Stimulated activated CD8-positive, alpha-beta memory T cell treated with anti-CD3 and anti-CD28 coated beads, Interleukin-15, amount 100 ng/mL, for 24 hours (primary cell): ENCODE measurements at places on chromosomes 12 and 14.

DNA sequence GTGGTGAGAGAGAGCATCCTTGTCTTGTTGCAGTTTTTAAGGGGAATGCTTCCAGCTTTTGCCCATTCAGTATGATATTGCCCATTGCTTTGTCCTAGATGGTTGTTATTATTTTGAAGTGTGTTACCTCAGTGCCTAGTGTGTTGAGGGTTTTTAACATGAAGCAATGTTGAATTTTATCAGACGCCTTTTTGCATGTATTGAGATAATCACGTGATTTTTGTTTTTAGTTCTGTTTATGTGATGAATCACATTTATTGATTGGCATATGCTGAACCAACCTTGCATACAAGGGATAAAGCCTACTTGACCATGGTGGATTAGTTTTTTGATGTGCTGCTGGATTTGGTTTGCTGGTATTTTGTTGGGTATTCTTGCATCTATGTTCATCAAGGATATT is 302.3 kb upstream of the G2E3 start:
- no peak for DNase-seq

DNA sequence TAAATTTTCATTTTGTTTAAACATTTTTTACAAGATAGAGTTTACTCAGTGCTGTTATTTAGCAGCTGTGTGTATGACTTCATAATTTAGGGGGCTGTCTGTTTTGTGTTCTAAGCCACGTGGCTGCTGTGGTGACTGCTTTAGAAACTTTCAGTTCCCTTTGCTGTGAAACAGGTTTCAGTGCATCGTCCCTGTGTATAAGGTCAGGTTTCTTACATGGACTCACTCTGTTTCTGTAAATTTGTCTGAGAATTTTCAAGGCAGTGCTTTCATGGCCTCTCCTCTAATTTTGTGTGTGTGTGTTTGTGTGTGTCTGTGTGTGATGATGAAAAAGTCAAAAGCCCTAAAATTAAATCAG is 32.4 kb downstream of the BICD1 start:
- no peak for DNase-seq

DNA sequence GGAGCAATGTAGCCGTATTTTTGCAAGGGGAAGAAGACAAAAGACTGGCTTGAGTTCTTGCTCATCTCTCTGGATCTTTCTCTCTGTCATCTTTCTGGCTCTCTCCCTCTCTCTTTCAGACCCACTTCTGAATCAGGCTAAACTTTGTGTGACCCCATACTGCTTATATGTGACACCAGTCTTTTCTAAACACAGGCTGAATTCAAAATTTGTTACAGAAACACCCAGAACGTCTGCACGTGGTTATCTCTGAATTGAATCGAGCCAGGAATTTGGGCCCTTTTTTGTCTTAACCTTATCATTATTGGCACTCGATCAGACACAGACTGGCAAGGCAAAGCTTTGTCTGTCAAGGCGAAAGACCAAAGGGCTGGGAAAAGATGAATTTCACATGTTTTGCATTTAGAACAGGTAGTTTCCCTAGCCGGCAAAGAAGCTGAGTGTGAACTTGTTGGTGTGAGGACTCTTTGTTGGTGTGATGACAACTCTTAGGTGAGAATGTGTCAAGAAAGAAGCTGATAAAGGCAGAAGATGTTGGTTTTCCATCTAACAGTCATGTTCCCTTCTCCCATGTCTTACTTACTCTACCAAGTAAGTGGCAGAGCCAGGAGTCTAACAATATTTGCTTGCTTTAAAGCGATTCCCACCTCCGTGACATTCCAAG is 150.2 kb upstream of the RFLNA start:
- DNase-seq, result no peak

GRCh38 chr12:15038137-15038536 is 65.3 kb downstream of the PDE6H start:
- DNase-seq, result no peak

DNA sequence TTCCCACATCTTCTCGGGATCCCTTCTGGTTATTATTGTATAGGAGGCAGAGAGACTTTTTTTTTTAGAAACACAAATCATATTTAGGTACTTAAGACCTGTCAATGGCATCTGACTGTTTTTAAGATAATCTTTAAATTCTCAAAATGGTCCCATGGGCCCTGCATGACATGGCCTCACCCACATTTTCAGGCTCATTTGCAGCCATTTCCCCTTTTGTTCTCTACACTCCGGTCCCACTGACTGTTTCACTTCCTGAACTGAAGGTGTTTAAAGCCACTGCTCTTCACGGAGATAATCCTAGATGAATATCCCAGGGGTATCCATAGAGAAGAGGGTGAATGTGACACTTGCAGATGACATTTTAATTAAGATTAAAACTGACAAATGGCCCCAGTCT is 12.3 kb upstream of the C12orf71 start:
- DNase-seq, result no peak

GRCh38 chr12:121120323-121120722 is 12.4 kb upstream of the P2RX7 start:
- no peak for DNase-seq

GRCh38 chr12:74922117-74922516 is 287.5 kb downstream of the KCNC2 start:
- no peak for DNase-seq

- peak; percentile 53 for DNase-seq
Measured at GRCh38 chr12:62603061-62603810, 136.6 kb downstream of the MON2 start.

GRCh38 chr12:130815028-130815741 is 23.9 kb downstream of the STX2 start:
- no peak for DNase-seq

DNA sequence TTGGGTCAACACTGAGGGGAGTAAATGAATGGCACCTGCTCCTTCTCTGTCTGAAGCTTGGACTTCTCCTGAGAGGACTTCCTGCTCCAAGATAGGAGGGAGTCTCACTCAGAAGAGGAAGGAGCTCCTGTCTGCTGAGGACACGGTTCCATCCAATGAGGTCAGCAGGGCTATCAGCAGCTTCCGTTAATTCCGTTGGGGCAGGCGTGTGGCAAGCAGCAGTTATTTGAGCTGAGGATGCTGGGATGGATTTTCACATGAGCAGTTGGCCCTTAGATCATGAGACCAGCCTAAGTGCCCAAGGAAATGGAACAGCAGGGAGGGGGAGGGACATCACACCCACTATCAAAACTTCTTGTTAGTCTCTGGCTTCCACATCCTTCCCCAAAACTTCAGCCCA is 159.0 kb upstream of the PZP start:
- DNase-seq, result no peak

- DNase-seq, result no peak
Measured at GRCh38 chr12:101823039-101823438, 7.7 kb downstream of the GNPTAB start.

DNA sequence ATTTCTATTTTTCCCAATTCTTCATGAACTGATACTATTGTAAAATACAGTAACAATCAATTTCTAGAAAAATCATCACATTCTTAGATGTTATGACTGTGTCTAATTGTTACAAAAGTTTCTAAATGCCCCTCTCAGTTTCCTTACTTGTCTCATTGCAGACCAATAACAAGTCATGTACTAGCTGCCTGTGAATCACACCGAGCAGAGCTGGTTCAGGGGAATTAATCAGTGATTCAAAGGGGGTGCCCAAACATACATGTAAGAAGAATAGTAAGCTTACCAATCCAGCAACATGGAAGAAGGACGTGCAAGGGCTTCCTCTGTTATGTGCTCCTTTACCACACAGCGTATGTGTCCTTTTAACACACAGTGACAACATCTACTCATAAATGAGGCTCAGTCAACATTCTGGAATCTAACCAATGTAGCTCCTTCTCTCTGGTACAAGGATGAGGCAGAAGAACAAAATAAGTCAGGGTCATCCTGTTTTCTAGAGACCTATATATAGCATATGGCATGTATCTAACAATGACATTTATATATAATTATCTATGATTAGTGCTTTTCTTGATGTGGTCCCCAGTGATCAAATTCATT is 126.4 kb downstream of the SCN8A start:
- DNase-seq, result no peak

DNA sequence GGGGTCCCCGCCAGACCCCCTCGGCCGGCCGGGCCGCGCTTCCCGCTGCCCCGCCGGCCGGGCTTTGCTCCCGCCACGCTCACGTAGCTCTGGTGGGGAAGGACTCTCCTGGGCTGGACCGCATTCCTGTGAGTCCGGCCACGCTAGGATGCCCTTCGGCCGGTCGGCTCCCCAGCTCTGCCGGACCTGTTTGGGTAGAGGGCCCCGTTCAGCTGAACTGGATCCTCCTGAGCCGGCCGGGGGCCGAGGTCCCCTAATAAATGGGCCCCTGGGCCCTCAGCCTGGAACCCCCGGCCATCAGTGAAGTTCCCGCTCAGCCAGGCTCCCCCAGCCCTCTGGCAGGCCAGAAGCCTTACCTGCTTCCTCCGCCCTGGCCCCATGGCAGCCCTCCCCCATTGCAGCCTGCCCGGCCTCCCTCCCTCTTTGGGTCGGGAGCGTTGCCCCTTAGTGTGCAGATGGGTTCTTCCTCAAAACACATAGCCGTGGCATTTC is 593 bp downstream of the UNC119B start:
- DNase-seq, result no peak

- no peak for DNase-seq
Measured at GRCh38 chr12:47387994-47388393, 308.2 kb upstream of the AMIGO2 start.

DNA sequence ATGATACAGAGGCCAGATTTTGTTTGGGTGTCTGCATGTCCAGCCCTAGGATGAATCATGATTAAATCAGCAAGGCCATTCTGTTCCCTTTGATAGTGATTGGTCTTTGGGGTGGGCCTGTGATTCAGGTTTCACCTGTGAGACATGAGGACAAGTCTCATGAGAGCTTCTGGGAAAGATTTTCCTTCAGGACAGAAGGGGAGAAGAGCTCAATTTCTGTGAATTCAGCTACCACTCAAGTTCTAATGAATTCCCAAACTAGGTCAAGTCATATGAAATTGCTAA is 73.4 kb downstream of the ZNF664 start:
- DNase-seq, result no peak

- no peak for DNase-seq
Measured at GRCh38 chr14:33163600-33163999, 224.9 kb downstream of the NPAS3 start.

- no peak for DNase-seq
Measured at GRCh38 chr14:92665661-92666110, 82.7 kb downstream of the LGMN start.

DNA sequence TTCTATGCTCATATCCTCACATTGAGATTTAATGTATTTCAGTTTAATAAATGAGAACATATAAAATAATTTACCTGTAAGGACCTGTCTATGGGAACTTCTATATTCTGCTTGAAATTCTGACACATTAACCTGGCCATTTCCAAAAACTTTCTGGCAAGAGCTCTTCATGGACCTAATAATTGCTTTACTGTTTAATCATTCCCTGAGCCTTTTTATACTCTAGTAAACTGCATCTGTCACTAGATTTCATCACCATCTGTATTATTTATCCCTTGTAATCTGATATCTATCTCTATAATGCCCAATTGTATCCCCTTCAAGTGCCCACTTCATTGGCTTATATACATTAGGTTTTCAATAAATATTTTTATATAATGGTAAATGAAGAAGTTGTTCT is 327.7 kb downstream of the RAD51B start:
- no peak for DNase-seq
